ENCODE measurements at places on chromosomes 3 and 15.

DNA sequence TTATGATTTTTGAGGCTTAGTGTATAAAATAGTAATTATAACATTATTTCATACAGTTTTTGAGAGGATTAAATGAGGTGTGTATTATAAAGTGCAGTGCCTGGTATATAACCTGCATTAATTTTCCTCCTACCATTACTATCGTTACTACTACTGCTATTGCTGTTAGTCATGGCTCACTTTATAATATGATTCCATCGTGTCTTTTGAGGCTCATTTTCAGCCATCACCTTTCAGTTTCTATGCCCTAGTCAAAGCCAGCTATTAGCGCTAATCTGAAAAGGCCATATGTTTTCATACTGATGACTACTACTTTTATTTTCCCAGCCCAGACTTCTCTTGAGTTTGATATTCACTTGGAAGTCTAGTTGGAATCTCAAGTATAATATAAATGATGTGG is 5.5 kb downstream of the MEF2A start:
- no peak for DNase-seq

GRCh38 chr15:52699457-52699856 is 20.3 kb upstream of the ATOSA start:
- peak; percentile 42 for DNase-seq

DNA sequence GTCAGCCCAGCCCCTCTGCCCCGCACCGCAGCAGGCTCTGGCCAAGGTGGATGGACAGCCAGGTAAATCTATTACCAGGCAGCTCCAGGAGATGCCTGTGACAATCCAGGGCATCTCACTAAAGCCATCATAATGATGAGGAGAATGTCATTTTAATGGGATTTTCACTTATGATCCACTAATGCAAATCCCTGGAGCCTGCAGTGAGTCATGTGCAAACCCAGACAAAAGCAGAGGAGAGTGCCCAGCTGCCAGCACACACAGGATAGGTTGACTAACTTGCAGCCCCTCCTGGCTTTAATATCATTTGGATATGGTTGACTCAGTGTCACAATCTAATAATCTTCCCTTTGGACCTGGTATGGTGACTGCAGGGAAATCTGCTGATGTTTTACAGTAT is 206.9 kb upstream of the TRIM42 start:
- DNase-seq: no peak

DNA sequence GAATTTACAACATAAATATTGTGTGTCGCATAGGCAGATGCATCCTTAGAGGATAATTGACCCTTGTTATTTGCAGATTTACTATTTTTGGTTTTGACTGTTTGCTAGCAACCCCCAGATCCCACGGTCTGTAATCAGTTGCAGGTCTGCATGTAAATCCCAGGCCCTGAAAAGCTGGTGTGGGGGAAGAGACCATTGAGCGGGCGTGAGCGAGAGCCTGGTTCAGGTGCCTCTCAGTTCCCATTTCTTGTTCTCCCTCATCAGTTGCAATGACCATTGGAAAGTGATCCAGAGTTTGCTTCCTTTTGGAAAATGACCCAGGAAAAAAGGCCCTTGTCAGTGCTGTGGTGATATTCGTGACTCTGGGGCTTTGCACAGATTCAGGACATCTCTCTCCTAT is 238.9 kb downstream of the UACA start:
- DNase-seq: no peak

DNA sequence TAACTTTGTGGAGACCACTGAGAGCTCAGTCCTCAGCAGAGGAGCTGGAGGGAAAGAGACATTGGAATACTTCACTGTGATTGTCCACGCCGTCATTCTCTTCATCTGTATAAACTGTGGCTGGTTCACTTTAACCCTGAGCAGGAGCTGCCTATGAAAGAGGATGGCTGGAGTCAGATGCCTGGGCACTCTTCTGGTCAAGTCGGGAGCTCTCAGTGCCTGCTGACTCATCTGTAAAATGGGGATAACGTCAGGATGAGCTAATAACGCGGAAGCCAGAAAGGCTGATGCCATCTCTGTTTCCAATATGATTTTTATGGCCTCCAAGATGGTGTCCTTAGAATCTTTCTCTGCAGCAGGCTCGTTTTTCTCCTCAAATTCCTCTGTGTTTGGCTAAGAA is 51.6 kb upstream of the MRPS22 start:
- DNase-seq: no peak

DNA sequence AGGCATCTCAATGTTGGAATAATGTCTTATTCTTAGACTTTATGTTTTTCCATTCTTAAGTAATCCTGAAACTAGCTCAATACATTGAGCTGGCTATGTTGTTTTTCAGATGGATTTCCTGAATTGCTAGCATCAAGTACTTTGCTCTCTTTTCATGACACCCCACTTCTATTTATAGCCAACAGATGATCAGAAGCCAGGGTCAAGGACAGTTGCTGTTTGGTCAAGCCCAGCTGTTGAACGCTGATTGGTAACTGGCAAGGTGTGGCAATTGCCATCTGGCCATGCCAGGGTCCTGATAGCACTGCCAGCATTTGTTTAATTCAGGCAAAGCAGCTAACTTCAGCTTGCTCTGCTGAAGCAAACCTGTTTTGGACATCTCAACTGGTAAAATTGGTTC is 46.2 kb upstream of the PLCL2 start:
- no peak for DNase-seq

- DNase-seq: no peak
Measured at GRCh38 chr3:112579697-112580096, 17.9 kb downstream of the SLC35A5 start.

- DNase-seq: no peak
Measured at GRCh38 chr3:55620351-55621025, 133.4 kb upstream of the WNT5A start.

- peak; percentile 32 for DNase-seq
Measured at GRCh38 chr3:2516762-2517441, 418.2 kb downstream of the CNTN4 start.

DNA sequence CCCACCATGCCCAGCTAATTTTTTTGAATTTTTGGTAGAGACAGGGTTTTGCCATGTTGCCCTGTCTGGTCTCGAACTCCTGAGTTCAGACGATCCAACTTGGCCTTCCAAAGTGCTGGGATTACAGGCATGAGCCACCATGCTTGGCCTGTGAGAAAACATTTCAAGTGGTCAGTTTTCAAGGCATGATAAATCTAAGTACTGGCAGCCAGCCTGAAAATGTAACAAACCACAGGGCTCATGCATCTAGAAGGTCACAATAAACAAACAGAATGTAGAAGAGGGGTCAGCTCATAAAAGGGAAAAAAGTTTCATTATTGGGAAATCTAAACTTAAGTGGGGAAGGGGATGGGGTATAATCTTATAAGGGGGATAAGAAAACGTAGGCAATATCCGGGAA is 39.9 kb downstream of the PPCDC start:
- no peak for DNase-seq

- DNase-seq: no peak
Measured at GRCh38 chr3:23288286-23288685, 85.2 kb downstream of the UBE2E2 start.

DNA sequence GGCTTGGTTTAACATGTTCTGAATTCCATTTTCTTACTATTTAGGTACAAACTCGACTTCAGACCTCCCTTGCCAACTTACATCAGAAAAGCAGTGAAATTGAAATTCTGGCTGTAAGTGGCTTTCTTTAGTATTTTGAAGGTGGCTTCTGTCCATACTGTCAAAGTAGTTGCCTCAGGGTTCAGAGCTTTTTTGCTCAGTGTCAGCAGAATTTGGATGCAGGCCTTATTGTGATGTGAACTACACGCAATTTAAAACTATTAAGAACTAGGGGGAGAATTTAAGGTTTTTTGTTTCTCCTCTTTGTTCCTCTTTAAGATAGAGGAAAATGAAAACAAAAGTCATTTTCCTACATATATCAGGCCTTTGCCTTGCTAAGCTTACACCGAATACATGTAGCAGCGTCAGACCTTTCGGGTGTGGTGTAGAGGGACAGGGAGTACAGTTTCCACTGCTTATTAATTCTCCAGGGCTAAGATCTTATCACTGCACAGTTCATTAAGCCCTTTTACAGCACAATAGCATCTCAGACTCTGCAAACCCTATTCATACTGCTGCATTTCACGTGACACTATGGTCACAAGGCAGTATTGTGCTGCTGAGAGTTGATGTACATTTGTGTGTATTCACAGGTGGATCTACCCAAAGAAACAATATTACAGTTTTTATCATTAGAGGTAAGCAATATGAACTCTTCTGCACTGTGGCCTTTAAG is 6.7 kb downstream of the SRP14 start:
- no peak for DNase-seq

GRCh38 chr3:52614689-52615088 is 71.0 kb downstream of the PBRM1 start:
- DNase-seq: no peak

DNA sequence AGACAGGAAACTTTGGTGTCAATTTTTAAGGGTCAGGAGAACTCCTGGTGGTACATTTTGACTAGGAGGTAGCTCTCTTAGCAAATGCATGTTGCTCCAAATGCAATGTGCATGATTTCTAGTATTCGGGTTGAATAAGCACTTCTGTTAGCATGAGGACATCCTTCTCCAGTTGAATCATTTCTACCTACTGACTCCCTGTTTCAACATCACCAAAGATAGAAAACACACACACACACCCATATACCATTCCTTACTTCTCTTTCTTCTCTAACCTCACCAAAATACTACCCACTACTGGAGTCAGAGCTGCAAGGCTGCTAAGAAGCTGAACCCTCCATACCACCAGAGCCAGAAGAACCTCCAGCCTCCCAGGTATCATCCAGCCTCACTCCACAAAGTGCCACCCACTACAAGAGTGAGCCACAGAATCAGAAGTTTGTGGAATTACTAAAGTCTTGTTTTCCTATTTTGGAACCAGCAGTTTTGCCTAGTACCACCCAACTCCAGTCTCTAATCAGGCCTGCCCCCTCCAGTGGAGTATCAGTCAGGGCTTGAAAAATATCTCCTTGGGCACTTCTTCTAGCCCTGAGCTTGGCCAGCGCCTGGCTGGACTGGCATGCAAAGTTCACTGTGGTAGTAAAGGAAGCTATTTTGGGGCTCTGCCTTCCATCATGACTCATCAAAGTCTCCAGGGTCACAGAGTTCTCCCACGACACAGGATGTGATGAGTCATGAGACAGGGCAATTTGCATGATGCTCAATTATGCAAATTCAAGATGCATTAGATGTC is 110.3 kb downstream of the CYP19A1 start:
- no peak for DNase-seq

Data from DMS79 treated with DMSO at 0.1 percent for 48 hours (cell line).